ENCODE measurements at places on chromosomes 2 and 18. TPM values are rescaled to one million over a fixed set of nuclear protein-coding genes. Genes with fewer than 3 reads are reported as not detected.

Gene CRYBA2
- not detected for total RNA-seq

- DNase-seq, result no peak
Observed at GRCh38 chr2:171921970-171922229, 361 bp upstream of the HAT1 start.

DNA sequence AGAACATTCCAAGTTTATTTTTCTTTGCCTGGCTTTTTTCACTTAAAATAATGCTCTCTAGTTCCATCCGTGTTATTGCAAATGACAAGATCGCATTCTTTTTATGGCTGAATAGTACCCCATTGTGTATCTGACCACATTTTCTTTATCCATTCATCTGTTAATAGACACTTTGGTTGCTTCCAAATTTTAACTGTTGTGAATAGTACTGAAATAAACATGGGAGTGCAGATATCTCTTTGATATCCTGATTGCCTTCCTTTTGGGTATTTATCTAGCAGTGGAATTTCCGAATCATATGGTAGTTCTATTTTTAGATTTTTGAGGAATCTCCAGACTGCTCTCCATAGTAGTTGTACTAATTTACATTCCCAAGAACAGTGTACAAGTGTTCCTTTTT lies 230.5 kb downstream of the FIGN start:
- no peak for DNase-seq

DNA sequence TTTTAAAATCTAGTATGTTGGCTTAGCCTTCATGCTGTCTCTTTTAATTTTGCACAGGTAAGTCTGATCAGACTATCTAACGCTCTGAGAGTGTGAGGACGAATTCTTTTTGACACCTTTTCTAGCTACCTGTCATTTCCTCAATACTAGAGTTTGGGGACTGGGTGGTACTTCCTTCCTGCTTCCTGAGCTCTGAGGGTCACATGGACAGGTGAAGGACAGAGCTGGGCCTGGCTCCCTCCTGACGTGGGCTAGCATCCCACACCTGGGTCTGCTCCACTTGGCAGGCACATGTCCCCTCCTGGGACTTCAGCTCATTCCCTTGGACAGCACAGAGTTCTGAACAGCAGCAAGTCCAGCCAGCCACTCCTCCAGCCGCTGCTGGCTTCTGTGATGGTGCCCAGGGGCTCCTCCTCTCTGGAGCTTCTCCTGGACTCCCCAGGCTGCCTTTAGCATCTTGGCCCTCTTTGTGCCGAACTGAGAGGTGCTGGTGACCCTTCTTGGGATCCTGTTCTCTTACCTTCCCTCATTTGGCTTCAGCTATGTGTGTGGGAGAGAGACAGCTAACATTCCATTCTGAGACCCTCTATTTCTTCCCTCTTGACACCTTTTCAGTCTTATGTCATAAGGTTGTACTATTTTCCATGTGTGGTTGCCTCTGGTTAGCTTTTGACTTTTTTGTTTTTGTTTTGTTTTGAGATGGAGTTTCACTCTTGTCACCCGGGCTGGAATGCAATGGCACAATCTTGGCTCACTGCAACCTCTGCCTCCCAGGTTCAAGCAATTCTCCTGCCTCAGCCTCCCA lies 106.9 kb downstream of the B3GNT2 start:
- DNase-seq, result no peak

DNA sequence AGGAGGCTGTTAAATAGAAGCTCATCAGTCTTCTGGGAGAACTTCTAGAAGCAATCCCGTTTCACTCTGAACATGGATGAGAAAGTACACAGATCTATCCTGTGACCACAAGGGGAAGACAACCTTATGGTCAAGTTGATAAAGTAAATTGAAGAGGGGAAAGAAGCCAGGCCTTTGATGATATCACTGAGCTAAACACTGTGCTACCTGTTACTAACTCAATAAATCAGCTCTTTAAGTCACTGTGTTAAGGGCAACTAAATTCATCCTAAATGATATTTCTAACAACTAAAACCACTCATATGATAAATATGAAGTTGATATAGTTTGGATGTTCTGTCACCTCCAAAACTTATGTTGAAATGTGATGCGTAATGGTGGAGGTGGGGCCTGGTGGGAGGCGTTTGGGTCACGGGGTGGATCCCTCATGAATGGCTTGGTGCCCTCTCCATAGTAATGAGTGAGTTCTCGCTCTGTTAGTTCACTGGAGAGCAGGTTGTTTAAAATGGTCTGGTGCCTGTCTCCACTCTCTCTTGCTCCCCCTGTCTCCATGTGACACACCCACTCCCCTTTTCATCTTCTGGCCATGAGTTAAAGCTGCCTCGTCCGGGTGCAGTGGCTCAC lies 23.6 kb downstream of the OLA1 start:
- no peak for DNase-seq

GRCh38 chr2:232697807-232698110 lies 628 bp downstream of the GIGYF2 start:
- DNase-seq, result no peak

Gene SLC5A7
- not detected for total RNA-seq

DNA sequence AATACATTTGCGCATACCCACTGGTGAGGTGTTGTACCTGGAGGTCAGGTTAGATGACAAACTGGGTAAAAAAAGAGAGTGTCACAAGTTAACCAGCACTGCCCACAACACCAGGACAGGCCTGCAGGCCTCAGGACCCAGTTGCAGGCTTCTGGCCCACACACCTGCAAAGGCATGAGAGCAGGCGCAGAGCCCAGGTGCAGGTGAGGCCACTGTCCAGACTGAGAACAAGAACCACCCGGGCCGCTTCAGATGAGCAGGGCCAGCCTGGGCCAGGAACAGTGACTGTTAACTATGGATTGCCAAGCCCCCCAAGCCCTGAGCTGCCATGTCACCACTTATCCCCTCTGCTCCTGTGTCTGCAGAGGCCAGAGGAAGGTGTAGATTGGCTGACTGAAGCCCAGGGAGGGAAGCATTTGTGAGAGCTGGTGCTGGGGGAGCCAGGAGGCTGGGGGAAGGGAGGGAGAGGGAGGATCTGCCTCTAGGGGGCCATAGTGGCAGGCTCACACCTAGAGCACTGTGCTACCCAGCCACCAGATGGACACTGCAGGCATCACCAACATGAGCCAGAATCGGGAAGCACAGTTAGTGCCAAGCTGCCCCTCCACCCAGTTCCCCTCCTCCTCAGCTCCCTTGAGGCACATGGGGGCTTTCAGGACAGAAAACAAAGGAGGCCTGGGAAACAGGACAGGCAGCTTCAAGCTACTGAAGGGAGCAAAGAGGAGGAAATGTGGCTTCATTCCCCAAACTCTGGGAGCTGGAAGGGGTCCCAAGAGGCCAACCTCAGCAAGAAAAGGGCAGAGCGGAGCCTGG lies 35.4 kb downstream of the SFXN5 start:
- no peak for DNase-seq

Gene MPPE1
- 84.2 TPM for total RNA-seq

Gene POTEC
- total RNA-seq, result not detected

DNA sequence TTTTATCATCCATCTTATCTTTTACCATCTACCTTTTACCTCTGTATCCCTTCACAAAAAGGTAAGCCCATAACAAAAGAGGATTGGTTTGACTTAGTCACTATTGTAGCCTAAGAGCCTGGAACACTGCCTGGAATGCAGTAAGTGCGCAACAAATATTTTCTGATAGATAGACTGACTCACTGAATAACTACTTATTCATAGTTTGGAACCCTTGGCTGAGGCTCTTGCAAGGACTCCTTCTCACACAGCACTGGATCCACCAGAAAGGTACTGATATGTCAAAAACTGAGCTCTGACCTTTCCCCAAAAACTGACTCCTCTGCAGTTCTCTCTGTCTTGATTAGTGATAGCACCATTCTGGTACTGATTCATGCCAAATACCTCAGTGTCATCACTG lies 426.7 kb downstream of the SETBP1 start:
- no peak for DNase-seq

GRCh38 chr2:233164128-233164635 lies 87.3 kb upstream of the ATG16L1 start:
- DNase-seq, result no peak

Gene CLIP4
- 65.7 TPM for total RNA-seq

Gene AGXT
- total RNA-seq, result 0.80 TPM

Gene DOK6
- 0.80 TPM for total RNA-seq

Gene CDH19
- 8.0 TPM for total RNA-seq

Gene GKN1
- total RNA-seq, result not detected

GRCh38 chr18:7064346-7064745 lies 53.3 kb downstream of the LAMA1 start:
- no peak for DNase-seq

- DNase-seq, result peak; percentile 41
Observed at GRCh38 chr2:120829633-120830025, 94.0 kb downstream of the GLI2 start.

DNA sequence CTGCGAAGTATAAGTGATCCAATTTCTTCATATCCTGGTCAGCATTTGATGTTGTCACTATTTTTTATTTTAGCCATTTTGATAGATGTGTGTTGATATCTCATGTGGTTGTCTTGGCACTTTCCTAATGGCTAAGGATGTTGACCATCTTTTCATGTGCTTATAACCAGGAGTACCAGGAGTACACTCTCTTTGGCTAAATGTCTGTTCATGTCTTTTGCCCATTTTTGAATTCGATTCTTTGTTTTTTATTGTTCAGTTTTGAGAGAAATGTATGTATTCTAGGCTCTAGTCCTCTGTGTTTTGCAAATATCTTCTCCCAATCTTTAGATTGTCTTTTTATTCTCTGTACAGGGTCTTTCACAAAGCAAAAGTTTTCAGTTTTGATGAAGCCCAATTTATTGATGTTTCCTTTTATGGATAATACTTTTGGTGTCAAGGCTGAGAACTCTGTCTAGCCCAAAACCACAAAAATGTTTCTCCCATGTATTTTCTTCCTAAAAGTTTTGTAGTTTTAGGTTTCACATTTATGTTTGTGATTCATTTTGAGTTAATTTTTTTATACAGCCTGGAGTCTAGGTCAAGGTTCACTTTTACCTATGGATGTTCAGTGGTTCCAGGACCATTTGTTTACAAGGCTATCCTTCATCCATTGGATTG lies 65.4 kb downstream of the SDC1 start:
- no peak for DNase-seq

Gene LIMS3
- 1.1 TPM for total RNA-seq

Gene RRM2
- 3.0 TPM for total RNA-seq

Gene TMEM178A
- 2.9 TPM for total RNA-seq

- no peak for DNase-seq
Observed at GRCh38 chr2:107634172-107634571, 192.5 kb upstream of the RGPD4 start.

DNA sequence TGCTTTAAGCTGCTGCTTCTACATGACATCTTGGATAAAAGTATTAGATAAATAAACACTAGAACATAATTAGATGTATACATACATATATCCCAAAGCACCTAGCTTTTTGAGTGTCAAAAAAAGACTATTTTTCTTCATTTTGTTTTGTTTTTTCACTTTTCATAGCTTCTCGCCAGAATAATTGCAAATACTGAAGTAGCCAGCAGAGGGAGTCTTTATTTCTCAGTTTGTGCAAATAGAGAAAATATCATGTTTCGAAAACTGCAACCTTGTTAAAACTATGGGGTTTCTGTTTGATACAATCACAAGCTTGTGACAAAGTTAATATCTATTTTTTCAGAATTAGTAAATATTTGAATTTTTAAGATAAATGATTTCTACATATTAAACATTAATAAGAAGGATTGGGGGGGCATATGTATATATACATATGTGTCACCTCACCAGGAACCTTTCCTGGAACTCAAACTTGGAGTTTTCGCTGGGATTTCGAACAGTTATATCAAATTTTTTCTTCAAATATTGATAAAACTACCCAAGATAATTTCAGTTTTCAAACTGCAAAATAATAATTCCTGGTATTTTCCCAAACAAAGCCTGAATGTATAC lies 61.0 kb downstream of the GRB14 start:
- no peak for DNase-seq

Gene LYG2
- 2.9 TPM for total RNA-seq

Gene SERPINB13
- 17.3 TPM for total RNA-seq

- DNase-seq, result peak; percentile 62
Observed at GRCh38 chr2:118835746-118836410, 11.6 kb downstream of the EN1 start.

DNA sequence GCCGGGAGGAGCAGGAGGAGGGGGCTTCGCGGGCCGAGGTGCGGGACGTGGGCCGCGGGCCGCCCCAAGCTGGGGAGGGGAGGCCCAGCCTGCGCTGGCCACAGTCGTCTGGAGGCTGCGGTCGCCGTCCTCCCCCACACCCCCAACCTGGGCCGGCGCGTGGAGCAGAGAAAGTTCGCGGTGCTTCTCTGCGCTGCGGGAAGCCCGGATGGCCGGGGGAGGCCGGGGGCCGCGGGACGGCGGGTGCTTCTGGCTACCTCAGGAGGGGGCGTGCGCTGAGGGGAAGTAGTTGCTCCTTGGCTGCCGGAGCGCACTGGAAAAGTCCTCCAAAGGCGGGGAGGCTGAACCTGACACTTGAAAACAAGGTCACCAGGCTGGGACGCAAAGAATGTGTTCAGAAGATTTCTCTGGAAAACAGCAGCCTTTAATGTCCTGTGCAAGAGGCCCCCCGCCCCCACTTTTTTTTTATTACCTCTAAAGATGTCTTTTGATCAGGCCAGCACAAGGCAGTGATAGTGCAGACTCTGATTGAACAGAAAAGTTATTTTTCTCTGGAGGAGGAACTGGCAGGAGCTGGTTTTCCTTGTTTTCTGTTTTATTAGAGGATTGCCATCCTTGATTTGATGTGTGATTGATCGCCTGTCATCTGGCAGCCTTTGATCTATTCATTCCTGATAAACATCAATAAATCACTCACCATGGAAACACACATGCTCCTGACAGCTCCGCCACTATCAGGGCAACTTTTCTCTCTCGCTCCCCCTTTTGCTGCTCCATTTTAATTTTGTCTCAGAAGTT lies 1.6 kb downstream of the TSHZ1 start:
- DNase-seq, result peak; percentile 78

Data from suprapubic skin (tissue), 4 donors.